ENCODE measurements at places on chromosomes 1 and 21.
A peak's percentile ranks its signal among the peaks of the same experiment; 100 is the strongest.

- DNase-seq, result no peak
Measured at GRCh38 chr1:215426101-215426500, 141.0 kb upstream of the KCTD3 start.

DNA sequence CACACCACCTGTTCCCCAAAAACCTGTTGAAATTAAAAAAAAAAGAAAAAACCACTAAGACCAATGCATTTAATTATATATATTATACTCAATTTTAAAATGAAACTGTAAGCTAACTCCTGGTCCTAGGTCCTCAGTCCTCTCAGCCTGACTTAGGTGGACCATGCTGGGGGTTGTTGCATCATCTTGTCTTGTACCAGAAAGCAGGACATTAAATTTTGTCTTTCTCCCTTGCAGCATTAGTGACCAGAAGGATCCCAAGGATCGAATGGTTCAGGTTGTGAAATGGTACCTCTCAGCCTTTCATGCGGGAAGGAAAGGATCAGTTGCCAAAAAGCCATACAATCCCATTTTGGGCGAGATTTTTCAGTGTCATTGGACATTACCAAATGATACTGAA, 97.6 kb downstream of the NRDC start:
- DNase-seq, result no peak

DNA sequence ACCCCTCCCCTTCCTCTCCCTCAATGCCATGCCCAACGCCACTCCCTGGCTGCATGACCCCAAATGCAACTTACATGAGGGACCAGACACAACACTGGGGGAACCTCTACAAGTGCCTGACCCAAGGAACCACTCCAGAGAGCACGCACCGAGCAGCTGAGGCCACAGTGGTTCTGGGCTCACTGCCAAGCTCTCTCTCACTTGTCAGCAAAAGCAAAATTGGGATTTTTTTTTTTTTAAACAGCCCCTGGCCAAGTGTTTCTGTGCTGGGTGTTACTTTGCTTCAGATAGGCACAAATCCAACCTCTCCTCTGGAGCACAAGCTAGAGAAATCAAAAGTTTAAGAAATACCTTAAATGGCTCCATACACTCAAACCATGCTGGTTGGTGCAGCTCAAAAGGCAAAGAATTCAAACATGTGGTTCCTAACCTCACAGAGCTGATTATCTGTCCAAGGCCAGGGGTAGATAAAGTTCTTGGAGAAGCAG, 363.0 kb downstream of the SETD4 start:
- DNase-seq, result peak; percentile 27

DNA sequence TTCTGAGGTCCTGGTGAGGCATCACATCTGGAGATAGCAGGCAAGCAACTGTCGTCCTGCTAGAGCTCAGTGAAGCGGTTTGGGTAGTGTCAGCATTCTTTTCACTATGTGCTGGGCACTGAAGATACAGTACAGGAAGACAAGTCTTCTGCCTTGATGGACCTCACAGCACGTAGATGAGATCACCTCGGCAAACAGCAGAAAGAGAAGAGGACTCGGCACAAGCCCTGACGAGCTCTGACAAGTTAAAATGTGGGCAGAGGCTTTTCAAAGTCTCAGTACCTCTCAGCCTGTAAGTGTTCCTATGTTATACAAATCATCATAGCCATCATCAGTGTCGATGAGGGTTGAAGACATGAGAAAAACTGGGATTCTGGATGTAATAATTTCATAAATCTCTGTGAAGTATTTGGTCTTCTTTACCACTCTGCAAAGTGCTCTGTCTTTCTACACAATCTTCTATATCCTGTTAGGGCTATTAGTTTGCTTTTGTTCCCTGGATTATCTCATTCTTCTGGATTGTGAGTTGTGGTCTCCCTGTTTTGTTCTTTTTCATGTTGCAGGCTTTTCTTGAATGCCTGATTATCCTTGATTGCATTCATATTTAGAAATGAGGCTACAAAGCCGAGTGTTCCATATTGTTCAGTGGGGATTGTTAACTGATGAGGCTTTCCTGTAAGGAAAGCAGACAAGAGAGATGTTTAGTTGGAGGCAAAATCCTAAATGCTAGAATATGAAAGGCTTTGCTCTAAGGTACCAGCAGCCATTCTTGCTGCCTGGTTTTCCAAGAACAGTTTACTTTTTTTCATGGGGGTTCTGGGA, 24.2 kb downstream of the MAEL start:
- DNase-seq, result no peak

GRCh38 chr1:189787201-189787600, 690.5 kb downstream of the BRINP3 start:
- DNase-seq, result no peak

- no peak for DNase-seq
Measured at GRCh38 chr21:16713331-16714117, 799.3 kb upstream of the CXADR start.

- no peak for DNase-seq
Measured at GRCh38 chr21:35210093-35210492, 161.0 kb upstream of the RUNX1 start.

- DNase-seq, result no peak
Measured at GRCh38 chr1:192601143-192601542, 25.6 kb downstream of the RGS1 start.

GRCh38 chr1:175146529-175147213, 45.9 kb downstream of the KIAA0040 start:
- DNase-seq, result peak; percentile 3

GRCh38 chr1:179599623-179600249, 8.1 kb downstream of the TDRD5 start:
- DNase-seq, result no peak

GRCh38 chr1:212699104-212699624, 476 bp downstream of the BATF3 start:
- no peak for DNase-seq

- peak; percentile 62 for DNase-seq
Measured at GRCh38 chr1:218967836-218968235, 205.8 kb upstream of the LYPLAL1 start.

GRCh38 chr21:36554411-36555157, 74.7 kb upstream of the CLDN14 start:
- no peak for DNase-seq

DNA sequence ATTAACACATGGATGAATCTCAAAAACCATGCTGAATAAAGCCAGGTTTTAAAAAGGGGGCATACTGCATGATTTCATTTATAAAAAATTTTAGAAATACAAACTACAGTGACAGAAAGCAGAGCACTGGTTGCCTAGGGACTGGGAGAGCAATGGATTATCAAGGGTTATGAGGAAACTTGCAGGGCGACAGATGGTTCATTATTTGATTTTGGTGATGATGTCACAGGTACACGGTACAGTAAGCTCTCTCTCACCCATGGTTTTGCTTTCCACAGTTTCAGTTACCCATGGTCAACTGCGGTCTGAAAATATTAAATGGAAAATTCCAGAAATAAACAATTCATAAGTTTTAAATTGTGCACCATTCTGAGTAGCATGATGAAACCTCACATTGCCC, 14.1 kb downstream of the VAMP4 start:
- DNase-seq, result no peak

GRCh38 chr1:23895082-23895481, 18.1 kb downstream of the CNR2 start:
- no peak for DNase-seq

DNA sequence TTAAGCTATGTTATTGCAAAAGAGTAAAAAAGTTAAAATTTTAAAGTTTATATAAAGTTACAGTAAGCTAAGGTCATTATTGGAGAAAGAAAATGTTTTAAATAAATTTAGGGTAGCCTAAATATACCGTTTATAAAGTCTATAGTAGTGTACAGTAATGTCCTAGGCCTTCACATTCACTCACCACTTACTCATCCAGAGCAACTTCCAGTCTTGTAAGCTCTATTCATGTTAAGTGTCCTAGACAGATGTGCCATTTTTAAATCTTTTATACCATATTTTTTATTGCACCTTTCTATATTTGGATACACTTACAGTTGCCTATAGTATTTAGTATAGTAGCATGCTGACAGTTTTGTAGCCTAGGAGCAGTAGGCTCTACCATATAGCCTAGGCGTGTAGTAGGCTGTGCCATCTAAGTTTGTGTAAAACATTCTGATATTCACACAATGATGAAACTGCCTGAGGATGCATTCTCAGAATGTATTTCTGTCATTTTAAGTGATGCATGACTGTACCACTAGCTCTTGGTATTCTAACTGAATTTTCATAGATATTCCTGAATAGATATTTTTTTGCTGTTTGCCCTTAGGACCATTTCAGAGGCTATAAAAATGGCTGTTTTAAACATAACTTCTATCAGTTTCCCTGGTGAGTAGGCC, 26.8 kb downstream of the PPP2R5A start:
- DNase-seq, result no peak

GRCh38 chr1:245600658-245601057, 445.9 kb downstream of the KIF26B start:
- DNase-seq, result no peak

GRCh38 chr1:218900615-218901014, 273.1 kb upstream of the LYPLAL1 start:
- DNase-seq, result no peak

DNA sequence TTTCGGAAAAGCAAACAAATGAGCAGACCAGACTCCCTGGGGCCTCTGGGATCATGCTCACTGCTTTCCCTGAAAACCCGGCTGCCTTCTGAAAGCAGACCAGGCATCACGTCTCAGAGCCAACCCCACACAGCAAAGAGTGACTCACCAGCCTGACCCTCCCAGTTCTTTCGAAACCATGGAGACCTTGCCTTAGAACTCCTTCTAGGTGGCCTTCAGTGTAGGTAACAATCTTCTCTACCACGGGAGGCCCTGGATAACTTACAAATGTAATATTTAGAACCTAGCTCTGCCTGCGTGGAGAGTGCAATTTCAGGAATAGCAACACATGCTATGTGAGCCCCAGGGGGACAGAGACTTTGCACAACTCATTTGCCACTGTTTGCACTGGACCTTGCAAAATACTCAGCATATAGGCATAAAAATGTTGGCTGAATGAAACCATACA, 105.2 kb downstream of the SUSD4 start:
- peak; percentile 4 for DNase-seq

GRCh38 chr1:220966881-220967611, 87.8 kb downstream of the HLX start:
- no peak for DNase-seq

DNA sequence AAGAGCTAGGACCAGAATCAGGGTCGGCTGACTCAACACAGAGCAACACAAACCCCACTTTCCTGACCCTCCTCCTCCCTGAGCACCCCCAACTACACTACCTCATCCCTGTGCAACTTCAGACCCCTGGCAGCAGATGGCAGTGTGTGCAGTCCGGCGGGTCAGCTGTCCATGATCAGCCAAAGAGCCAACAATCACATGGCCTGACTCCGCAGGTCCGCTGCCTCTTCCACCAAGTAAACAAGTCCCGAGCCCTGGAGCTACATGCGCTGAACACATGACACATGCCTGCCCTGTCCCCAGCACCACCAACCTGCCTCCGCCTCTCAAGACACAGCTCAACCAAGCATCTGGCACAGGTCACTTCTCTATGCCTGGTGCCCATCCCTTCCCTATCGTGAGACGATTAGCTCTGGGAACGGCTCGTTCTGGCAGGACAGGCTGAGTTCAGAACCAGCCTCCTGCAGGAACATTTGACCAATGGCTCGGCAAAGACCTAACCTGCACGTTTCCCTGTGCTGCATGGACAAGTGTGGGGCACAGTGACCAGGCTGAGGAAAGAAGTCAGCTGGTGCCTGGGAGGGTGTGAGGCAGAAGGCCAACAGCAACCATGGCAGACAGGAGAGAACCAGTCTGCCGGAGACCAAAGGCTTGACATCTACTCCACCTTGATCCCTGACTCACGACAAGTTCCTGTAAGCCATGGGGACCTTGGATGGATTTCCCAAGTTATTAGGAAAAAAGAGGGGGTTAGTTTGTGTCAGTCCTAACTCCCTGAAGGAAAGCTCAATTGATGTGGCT, 60.3 kb downstream of the CD46 start:
- no peak for DNase-seq

DNA sequence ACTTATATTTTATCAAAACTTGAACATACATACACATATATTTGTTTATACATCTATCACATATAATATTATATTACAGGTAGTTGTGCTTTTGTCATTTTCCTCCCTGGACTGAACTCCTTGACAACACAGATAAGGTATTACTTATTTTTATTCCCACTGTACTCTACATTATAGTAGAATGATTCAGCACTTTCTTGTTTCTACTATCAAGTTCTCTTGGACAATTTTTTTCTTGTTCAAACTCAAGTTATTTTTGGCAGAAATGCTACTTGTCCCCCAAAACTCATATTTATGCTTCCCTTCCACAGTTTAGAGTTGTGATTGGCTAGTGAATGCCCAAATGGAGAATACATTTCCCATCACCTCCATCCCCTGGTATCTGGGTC, 10.8 kb upstream of the PTPRC start:
- no peak for DNase-seq

DNA sequence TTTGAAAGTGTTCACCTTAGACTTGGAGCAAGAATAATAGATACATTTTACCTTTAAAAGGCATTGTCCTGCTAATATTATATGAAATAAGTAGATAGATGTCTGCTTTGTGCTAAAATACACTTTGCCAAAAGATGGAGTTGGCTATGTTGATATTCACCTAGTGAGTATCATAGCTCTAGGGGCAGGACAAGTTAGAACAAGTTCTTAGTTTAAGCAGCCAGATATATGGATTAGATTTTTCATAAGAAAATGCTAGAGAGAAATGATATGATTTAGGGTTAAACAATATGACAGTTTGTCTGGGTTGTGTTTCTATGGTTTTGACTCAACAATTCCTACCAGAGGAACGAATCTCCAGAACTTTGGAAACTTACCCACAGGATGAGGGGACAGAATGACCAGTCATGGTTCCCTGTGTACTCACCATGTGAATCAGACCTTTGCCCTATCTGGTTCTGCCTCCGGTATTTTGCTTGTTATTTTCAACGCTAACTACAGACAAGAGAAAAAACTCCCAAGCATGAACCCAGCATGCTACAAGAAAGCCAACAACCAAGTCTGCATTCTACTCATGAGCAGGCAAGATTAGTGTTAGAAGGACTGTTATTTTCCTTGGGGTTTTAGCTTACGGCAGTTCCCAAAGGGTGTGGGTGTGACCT, 1.7 kb downstream of the F5 start:
- no peak for DNase-seq

GRCh38 chr21:14306126-14306907, 76.6 kb downstream of the HSPA13 start:
- DNase-seq, result no peak

GRCh38 chr1:212958175-212958574, 7.8 kb downstream of the VASH2 start:
- no peak for DNase-seq

DNA sequence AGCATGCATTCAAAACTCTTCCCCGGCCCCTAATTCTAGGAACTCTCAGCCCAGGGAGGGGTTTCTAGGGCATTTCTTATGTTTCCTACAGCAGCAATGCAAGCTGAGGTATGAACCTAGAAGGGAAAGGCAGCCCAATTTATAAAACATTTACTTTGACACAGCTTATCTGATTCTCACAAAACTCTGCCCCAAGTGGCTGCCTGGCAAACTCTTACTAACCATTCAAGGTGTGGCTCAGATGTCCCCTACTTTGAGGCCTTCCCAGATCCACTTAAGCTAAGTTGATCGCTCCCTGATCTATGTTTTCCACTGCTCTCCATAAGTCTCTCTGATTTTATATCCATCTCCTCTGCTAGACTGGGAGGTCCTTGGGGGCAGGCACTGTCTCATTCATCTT, 35.4 kb downstream of the AK2 start:
- DNase-seq, result no peak

GRCh38 chr1:208251015-208251414, 6.8 kb upstream of the PLXNA2 start:
- no peak for DNase-seq

- DNase-seq, result no peak
Measured at GRCh38 chr1:198298640-198299039, 141.8 kb downstream of the NEK7 start.

GRCh38 chr1:43438953-43439581, 14.7 kb downstream of the HYI start:
- no peak for DNase-seq

Measured in retinal pigment epithelial cell (primary cell).